ENCODE measurements at places on chromosomes 2 and 18.

DNA sequence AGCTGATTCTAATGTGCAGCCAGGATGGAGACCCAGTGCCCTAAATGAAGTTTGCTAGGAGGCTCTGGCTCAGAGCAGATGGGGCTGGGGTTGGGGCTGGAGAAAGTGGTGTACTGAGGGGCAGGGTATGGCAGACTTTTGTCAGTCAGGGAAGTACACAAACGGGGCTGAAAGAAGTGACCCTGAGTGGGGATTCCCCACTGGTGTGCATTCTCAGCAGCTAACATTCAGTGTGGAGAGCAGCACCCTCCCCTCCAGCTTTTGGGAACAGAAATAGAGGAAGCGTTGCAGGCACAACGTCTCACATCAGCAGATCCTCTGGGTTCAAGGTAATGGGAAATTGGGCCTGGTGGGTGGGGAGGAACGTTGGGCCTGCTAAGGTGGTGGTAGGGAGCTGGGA lies 89.1 kb upstream of the GCFC2 start:
- no peak for DNase-seq

DNA sequence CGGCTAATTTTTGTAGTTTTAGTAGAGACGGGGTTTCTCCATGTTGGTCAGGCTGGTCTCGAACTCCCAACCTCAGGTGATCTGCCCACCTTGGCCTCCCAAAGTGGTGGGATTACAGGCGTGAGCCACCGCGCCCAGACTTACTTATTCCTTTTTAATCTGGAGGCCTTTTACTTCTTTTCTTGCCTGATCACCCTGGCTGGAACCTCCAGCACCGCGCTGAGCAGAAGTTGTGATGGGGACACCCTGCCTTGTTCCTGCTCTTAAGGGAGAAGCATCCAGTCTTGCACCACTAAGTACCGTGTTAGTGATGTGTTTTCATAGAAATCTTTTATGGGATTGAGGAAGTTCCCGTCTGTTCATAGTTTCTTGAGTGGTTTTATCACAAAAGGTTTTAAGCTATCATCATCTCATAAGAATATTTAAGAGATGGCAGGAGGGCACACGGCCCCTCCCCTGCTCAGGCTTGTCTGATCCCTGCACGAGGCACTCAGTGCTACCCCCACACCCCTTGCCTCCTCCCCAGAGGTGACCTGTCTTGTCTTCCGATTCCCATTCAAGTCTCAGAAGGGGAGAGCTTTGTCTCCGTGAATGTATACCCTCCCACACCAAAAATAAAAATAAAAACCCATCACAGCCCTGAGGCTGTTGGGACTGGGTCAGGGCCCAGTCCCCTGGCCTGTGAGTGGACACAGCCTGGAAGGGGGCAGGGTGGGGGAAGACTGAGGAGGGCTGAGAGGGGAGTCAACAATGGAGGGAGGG lies 65.3 kb upstream of the SMAD7 start:
- DNase-seq, result no peak

- no peak for DNase-seq
Measured at GRCh38 chr18:46338205-46338604, 234.0 kb downstream of the HAUS1 start.

DNA sequence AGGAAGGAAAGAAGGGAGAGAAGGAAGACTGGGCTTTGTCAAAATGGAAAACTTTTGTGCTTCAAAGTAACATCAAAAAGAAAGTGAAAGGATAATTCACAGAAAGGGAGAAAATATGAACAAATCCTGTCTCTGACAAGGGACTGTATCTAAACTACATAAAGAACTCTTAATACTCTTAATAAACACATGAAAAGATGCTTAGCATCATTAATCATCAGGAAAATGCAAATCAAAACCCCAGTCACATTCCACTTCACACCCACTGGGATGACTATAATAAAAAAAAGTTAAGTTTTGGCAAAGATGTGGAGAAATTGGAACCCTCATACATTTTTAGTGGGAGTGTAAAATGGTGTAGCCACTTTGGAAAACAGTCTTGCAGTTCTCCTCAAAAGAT lies 11.8 kb upstream of the ZFP36L2 start:
- DNase-seq, result no peak

DNA sequence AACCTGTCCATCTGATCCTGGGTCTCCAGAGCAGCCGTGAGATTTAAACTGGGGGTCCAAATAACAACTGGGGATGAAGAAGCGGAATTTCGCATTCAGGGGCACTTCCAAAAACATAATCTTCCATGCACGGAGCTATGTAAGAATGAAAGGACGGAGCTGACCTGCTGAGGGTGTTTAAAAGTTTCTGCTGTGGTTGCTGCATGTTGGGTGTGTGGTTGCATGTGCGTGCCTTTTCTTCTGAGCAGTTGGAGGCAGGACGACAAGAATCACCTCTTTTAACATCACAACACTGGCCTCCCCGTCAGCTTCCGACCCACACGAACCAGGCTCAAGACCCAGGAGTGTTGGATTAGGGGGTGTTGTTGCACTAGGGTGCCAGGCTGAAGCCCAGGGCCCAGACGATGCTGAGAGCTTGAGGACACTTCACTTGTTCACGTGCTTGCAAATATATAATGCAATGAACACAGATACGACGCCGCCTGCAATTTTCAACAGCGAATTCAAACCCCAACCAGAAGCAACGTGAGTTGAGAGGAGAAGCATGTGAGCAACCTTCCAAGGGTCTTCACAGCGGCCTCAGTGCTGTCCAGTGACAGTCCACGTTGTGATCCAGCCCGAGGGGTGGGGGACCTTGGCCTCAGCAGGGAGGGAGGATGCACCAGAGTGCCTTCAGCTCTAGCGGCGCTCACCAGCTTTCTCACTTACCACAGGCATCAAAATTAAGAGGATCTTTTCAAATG lies 76.0 kb upstream of the SALL3 start:
- no peak for DNase-seq

DNA sequence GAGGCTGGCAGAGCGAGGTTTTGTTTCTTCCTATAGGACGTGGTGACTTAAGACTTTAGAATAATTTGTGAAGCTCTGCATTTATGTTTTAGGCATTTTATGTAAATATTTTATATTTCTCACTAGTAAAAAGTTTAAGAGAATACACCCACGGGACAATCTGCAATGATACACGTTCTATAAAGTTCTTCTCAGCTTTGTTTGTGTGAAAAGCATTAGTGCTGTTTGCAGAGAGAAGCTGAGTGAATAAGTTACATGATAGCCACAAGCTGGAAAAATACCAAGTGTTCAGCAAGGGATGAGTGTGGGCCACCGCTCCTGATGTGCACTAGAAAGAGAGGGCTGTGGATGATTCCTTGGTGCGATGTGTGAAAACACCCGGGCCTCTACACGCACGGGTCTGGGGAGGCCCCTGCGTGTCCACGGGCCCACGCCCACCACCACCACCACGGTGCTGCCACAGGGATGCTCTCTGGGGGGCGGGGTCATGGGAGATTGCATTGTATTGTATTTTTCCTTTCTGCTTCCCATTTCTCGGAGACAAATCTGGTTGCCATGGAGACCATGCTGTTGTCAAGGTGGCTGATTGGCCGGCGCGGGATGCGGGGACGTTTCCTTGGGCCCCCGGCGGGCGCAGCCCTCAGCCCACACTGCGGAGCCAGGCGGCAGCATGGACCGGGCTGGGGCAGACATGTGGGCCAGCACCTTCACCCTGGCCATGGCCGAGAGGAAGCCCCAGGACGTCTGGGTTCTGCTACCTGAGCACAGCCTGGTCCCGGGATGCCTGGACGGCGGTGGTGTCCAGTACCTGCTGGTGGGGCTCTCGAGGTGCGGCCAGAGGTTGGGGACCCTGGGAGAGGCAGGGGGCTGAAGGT lies at the start of gene RTP5:
TSS of gene RTP5 (plus strand) at position 643 of the 875 bp plus-strand sequence. CDS start at position 671, 28 bp downstream.
- DNase-seq, result no peak

- no peak for DNase-seq
Measured at GRCh38 chr2:77487074-77487803, 34.9 kb downstream of the LRRTM4 start.

- DNase-seq, result no peak
Measured at GRCh38 chr2:7353571-7353970, 436.4 kb downstream of the RNF144A start.
